ENCODE measurements at places on chromosomes 5 and 9.

- DNase-seq = no peak
These were observed 18.5 kb upstream of the SLC24A2 start for GRCh38 chr9:19807182-19807892.

- no peak for DNase-seq
These were observed 68.8 kb downstream of the NPR3 start for GRCh38 chr5:32779754-32780415.

DNA sequence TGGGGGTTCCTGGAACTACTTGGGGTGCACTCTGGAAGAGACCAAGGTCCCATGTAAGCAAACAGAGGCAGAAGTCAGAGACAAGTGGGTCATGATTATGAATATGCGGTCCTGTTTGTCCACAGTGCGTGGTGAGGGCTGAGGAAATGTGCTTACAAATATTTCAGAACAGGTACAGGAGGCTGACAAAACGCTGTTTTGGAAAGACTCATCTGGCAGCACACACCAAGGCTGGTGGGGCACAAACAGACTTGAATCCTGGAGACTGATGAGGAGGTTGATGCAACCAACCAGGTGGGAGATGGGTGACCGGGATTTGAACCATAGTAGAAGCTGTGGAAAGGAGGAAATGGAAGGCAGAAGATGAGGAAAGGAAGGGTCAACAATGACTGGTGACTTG is 83.8 kb downstream of the ADRB2 start:
- DNase-seq = no peak

- DNase-seq = no peak
These were observed 76.5 kb downstream of the GLIS3 start for GRCh38 chr9:4223312-4223833.

DNA sequence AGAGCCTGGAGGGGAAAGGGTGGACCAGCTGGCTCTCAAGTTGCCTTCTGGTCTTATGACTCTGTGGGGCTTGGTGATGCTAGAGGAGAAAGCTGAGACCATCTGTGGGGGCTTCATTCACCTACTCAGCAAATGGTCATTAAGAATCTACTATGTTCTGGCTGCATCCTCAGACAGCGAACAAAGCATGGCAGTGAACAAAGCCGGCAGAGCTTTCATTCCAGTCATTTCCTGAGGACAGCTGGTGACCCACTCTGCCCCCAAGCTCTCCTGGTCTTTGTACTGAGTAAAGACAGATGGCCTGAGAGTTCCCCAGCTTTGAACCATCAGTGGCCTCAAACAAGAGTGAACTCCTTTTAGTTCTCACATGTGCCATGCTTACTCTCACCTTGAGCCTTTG is 48.0 kb downstream of the FGF1 start:
- no peak for DNase-seq

Data from GM04504 (cell line).